Kidney tubule cell (primary cell): ENCODE measurements at places on chromosomes 7 and 10.

- DNase-seq: no peak
Measured at GRCh38 chr7:73891178-73891885, 30.4 kb downstream of the TMEM270 start.

DNA sequence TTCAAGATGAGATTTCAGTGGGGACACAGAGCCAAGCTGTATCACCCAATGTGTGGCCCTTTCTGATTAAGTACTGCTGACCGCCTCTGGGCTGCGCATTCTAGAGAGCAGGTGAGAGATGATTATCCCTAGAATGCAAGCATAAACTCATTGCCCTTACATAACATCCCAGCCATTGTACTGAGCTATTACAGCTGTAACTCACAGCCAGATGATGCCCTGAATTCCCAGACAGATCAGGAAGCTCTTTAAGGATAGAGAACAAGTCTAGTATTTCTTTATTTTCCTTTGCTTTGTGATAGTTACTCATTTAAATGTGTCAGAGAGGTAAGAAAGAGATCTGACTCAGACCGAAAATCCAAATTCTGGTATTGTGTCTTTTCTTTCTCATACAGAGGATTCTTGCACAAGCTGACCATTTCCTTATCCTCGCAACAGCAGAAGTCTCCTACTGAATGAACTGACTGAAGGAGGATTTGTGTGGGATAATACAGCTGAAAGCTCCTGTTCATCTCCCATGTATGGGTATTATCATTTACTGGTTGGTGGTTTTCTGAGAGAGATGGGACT is 58.4 kb downstream of the ZNF22 start:
- no peak for DNase-seq

GRCh38 chr7:25923741-25924460 is 228.1 kb upstream of the NFE2L3 start:
- no peak for DNase-seq

- DNase-seq: no peak
Measured at GRCh38 chr10:49595003-49595712, 15.0 kb upstream of the SLC18A3 start.

DNA sequence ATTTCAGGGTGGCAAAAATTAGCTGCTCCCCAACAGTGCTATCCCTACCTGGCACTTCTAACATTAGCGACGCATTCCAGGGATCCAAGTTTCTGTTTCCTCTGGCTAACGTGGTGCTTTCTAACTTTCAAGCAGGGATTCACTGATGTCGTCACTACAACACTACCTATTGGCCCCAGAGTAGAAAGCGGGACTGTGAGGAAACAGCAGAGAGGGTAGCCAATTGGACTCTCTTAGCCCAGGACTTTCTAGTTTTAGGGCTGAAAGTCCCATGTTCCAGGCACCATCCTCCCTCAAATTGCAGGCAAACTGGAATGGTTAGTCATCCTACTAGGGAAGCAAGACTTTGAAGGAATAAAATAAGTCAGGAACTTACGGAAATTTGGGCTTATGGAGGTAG is 89.3 kb upstream of the AGK start:
- no peak for DNase-seq

- DNase-seq: peak; percentile 63
Measured at GRCh38 chr10:11560076-11560709, 51.3 kb downstream of the USP6NL start.

DNA sequence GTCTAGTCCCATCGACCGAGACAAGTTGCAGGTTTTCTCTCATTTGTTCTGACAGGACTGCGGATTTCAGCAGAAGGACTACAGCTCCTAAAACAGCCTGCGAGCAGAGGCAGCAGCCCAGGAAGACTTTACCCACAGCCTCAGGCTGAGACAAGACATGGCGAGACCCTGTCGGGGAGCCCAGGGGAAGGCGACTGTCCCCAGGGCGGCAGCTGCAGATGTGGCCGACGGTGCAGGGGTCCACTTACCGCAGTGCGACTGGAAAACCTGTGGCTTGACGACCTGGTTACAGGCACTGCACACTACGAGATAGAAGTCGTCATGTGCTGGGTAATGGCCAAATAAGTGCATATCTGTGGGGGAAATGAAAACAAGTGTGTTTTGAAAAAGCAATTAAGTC is 88.0 kb downstream of the ATXN7L1 start:
- no peak for DNase-seq

DNA sequence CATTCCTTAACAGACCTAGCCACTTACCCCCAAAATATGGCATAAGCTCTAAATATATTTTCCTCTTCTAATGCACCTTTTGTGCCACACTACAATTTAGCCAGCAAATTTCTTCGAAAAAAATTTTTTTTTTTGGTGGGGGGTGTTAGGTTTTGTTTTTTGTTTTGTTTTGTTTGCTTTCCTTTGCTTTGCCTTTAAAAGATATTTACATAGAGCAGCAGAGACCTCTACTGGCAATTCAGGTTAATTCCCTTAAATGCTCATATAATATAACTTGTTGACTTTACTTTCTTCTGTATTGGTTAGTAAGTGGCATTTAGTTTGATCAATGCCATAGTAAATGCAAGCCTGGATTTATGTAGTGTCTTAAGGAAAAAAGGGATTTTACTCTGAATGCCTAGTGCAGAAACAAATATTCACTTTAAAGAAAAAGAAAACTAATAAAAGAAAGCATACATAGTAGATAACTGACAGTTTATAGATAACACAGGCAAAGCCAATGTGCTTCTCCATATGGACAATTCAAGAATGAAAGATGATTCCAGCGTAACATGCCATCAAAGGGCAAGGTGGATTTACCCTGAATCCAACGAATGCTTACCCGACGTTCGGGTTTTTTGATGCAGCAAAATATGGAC is 1250.6 kb downstream of the GATA3 start:
- peak; percentile 33 for DNase-seq

- no peak for DNase-seq
Measured at GRCh38 chr10:96678725-96679124, 41.6 kb downstream of the PIK3AP1 start.

DNA sequence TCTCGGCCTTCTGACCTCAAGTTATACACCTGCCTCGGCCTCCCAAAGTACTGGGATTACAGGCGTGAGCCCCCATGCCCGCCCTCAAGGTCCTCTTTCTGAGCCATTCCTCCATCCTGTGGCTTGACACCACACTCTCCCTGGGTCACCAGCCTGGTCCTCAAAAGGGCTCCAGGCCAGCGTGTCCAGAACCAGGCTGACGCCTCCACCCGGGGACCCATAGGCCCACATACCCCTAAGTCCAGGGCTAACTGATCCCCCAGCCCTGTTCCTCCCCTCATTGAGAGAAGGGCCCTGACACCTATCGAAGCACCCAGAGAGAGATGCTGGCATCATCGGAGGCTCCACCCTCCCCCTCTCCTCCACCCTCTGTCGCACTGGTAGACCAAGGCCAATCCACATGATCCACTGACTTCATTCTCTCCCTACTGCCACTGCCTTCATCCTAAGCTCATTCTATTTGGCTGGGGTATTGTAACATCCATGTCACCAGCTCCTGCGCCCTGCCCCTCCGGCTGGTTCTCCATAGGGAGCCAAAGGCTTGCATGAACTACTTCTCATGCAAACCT is 46.7 kb downstream of the TMEM270 start:
- DNase-seq: no peak

- no peak for DNase-seq
Measured at GRCh38 chr10:86872757-86873156, 84.7 kb downstream of the MMRN2 start.

- peak; percentile 7 for DNase-seq
Measured at GRCh38 chr7:32937344-32938174, 19.7 kb upstream of the FKBP9 start.

DNA sequence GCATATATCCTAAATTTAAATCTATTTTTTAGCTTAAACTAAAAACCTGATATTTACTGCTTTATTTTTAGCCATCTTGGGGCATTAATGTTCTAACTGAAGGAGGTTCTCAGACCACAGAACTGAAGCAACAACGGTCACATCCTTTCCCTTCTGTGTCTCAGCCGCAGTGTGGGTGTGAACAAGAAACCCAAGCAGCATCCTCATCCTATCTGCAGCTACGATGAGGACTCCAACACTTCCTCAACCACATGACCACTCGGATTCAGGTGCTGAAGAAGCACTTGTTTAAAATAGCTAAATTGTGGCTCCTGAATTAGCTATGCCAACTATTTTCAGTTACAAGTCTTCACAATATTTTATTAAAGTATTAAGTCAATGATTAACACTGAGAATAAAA is 5.3 kb downstream of the ESYT2 start:
- DNase-seq: no peak

DNA sequence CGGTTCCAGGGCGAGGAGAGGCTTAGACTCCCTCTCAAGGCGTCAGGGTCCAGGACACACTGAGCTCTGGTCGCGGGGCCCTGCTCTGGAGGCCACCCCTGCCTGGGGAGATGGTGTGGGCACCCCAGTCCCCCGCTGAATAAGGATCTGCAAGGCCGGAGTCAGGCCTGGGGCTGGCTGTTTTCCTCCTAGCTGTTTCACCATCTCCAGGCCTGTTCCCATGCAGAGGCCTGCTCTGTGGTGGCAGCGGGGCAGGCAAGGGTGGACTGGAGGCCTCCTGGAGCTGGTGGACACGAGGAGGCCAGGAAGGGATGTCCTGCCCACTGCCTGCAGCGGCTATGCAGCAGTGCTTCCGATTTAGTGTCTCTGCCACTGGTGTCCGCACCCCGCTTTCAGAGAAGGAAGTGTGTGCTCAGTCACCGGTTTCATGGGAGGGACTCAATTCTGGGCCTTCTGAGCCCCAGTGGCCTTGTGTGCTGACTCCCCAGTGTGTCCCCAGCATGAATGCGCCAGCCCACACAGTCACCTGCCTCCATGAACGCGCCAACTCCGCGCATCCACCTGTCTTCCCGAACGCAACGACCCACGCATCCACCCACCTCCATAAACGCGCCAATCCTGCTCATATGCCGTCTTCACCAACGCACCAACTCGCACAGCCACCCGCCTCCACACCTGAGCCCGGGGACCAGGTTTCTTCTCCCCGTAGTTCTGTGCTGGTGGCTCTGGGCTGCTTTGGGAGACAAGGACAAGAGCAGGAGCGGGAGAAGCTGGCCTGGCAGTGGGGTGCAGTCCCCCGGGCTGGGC is 14.5 kb upstream of the GPR146 start:
- DNase-seq: no peak

DNA sequence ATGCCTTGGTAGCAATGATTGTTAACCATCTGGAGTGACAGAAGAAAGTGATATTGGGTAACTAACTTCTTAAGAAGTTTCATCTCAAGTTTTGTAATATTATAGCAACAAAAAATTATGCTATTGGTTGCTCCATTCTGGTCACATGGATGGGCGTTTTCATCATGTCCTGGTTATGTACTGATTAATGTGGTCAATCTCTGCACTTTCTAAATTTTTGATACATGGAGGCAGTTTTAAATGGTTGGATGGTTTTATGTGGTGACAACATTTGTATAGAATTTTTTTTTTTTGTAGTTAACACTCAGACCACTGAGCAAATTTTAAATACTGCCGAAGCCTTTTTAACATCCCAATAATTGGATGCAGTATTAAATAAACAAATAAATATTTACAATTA is 55.2 kb upstream of the CCAR1 start:
- DNase-seq: peak; percentile 62

DNA sequence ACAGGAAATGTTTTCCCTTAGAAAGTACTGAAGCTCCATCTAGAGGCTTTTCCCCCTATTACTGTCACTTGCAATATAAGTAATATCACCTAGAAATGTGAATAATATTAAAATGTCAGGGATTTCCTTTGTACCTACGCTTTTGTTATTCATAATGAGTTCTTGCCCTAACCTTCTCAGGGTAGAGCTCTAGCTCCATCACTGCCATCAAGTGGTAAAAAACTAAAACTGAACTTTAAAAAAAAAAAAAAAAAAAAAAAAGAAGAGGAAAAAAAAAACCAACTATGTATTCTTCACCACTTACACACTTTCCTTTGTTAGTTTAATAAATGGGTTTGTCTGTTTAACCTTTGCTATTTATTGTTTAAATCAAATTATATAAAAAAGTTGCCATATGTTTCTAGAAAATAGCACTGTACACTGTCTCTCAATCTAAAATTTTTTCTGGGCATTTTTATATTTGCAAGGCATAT is 49.9 kb downstream of the DNAJC1 start:
- DNase-seq: peak; percentile 64

DNA sequence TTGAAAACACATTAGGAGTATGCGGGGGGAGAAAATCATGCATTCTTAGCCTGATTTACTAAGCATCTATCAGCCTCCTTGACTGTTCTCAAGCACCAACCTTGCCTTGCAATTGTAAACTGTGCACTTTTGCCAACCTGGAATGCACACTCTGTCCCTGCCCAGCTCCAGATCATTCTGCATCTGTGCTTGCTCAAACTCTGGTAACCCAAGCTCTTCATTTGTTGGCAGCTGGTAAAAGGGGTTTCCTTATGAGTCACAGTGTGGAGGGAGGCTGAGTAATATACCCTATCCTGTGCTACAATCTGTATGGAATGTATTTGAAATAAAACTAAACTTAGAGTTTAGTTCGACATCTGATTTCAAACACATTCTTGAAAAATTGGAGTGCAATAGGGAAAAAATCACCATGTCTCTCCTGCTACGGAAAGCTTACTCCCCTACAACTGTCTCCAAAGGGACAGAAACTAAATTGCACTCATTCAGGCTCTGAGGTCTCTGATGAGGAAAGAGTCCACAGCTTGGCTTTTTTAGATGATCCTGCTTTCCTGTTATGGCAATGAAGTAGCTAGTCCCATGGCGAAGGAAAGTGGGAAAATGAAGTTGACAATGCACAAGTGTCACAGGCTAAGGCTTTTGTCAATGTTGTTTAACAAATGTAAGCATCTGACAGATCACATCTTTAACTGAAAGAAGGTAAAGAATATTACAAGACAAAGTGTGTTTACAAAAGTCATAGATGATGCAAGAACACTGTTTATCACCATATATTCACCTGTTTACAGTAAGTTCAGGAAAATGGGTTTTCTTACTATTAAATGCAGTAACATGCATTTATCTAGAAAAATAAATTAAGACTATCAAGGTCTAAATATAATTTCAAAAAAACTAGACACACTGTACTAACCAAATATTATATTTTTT is 61.9 kb downstream of the TES start:
- peak; percentile 95 for DNase-seq

DNA sequence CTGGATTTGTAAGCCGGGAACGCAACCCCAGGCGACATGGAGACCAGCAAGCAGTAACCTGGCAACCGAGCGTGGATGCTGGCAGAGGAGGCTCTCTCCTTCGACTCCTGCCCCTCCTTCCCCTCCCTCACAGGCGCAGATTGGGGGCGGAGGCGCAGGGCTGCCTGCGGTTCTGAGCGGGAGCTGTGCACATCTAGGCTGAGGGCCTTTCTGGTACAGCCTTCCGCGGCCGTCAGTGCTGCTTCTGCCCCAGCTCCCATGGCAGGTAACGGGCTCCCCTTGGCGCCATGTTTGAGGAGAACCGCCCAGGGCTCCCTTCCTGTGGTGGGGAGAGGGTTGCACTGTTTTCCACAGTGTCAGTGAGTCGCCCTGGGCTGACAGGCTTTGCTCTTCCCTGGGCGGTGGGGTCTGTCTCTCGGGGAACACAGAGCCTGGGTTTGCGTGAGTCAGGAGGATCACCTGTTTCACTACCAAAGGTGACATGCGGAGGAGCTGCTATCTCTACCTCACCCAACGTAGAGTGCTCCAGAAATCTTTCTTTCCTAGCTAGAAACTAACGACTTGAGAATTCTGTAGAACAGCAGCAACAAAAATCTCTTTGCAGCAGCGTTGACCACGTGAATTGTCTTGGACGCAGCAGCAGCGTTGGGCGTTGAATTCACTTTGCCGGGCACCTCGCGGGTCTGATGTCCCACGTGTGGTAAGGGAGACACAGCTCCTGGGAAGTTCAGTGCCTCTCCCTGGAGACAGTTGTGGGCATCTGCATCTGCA is 154.8 kb upstream of the COBL start:
- no peak for DNase-seq
